ENCODE measurements at places on chromosomes 6 and 20. TPM values are rescaled to one million over a fixed set of nuclear protein-coding genes. Genes with fewer than 3 reads are reported as not detected.

ZNF165 gene
- 0.37 TPM for total RNA-seq

TRPC4AP gene
- 34.8 TPM for total RNA-seq

NANP gene
- 10.3 TPM for total RNA-seq

VNN1 gene
- total RNA-seq: not detected

RSPO3 gene
- not detected for total RNA-seq

NOTCH4 gene
- total RNA-seq: 1.7 TPM

CST4 gene
- total RNA-seq: not detected

EYA4 gene
- 55.3 TPM for total RNA-seq

PLEKHG1 gene
- total RNA-seq: 5.5 TPM

SLC12A5 gene
- total RNA-seq: 0.74 TPM

FOXA2 gene
- not detected for total RNA-seq

DLL1 gene
- total RNA-seq: 0.13 TPM

CNKSR3 gene
- 6.7 TPM for total RNA-seq

MOG gene
- not detected for total RNA-seq

PDYN gene
- not detected for total RNA-seq

CD40 gene
- not detected for total RNA-seq

TCF21 gene
- total RNA-seq: 0.16 TPM

IL17A gene
- not detected for total RNA-seq

QKI gene
- 62.9 TPM for total RNA-seq

GNAS-AS1 gene
- total RNA-seq: 0.90 TPM

LCA5 gene
- total RNA-seq: 0.83 TPM

PTPRA gene
- total RNA-seq: 45.5 TPM

ENPP5 gene
- 2.0 TPM for total RNA-seq

SAMD3 gene
- not detected for total RNA-seq

SLC22A3 gene
- total RNA-seq: not detected

PRICKLE4 gene
- not detected for total RNA-seq

All from SK-MEL-5 (cell line).